ENCODE measurements at places on chromosomes 4 and X.

DNA sequence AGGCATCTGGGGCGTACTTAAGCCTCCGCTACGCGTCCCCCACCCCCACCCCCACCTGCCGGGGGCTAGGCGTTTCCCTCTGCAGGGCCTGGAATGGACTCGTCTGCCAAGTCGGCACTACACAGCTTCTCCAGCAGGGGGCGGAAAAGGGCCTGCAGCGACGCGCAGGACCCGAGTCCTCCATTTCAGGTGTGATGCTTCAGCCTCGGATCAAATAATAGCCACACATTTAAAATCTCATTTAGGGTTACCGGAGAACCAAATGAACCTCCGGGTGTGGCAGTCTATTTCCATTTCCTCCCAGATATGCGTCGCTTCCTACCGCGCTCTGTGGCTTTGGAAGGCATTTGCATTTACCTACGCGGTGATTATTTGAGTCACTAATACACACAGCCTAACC lies 2.9 kb downstream of the PAK3 start:
- no peak for DNase-seq

- peak; percentile 38 for DNase-seq
Observed at GRCh38 chr4:175947117-175947722, 118.4 kb upstream of the WDR17 start.

DNA sequence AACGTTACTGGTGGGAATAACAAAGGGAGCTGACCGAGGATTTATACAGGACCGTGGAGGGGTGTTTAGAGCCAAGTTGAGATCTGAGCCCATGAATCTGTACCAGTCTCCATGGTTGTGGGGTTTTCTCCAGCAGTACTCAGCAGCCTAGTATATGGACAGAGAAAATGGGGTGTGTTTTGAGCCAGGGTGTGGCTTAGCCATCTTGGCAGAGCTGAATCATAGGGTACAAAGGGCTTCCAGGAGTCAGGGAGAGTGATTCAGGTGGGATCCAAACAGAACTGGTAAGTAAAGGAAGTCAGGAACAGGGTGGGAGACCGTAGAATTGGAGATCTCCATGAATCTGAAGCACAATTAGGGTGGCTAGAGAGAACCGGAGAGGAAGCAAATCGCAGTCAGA lies 7.4 kb upstream of the HPRT1 start:
- DNase-seq, result no peak

DNA sequence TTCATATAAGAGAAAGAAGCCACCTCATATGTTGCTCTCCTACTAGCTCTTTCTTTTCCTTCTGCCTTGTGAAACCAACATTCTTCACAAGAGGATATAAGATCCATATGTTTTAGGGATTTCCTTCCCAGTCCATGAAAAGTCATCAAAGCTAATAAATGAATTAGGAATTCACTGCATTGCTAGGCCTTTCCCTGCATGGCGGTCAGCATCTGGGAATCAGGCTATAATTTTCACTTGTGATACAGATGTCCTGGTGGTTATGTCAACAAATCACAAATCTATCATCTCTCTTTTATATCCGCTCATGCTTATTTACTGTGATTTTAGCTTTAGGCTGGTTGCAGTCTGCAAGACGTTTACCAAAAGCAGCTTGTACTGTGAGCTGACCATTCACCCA lies 510.0 kb downstream of the NLGN4X start:
- DNase-seq, result no peak

DNA sequence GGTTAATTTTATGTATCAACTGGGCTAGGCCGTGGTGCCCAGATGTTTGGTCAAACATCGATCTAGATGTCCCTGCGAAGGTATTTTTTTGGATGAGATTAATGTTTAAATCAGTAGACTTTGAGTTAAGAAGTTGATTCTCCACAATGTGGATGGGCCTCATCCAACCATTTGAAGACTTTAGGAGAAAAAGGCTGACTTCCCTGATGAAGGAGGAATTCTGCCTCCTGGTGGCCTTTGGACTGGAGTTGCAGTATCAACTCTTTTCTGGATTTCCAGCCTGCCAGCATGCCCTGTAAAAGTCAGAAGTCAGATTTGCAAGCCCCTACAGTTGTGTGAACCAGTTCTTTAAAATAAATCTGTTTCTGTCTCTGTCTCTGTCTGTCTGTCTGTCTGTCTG lies 91.4 kb downstream of the STK32B start:
- DNase-seq, result peak; percentile 56

DNA sequence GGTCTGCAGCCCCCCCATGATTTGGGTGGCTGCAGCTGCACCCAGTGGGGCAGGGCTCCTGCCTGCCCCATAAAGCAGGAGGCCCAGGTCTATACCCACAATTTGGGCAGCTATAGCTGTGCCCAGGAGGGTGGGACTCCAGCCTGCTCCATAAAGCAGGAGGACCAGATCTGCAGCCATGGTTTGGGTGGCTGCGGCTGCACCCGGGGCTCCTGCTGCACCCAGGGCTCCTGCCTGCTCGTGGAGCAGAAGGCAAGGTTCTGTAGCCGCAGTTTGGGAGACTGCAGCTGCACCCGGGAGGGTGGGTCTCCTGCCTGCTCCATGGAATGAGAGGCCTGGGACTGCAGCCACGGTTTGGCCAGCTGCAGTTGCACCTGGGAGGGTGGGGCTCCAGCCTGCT lies 81.1 kb downstream of the ATRX start:
- no peak for DNase-seq

GRCh38 chr4:152805818-152806217 lies 26.1 kb downstream of the ARFIP1 start:
- DNase-seq, result no peak
